ENCODE measurements at places on chromosomes 7 and 10. TPM values are rescaled to one million over a fixed set of nuclear protein-coding genes. Genes with fewer than 3 reads are reported as not detected.

FAM13C gene
- total RNA-seq: 2.8 TPM

ZP3 gene
- total RNA-seq: 2.5 TPM

GNAT3 gene
- not detected for total RNA-seq

GRB10 gene
- 11.6 TPM for total RNA-seq

AGR3 gene
- not detected for total RNA-seq

FOXI2 gene
- not detected for total RNA-seq

SUGCT gene
- 13.1 TPM for total RNA-seq

CYP2E1 gene
- 1.2 TPM for total RNA-seq

TCERG1L gene
- not detected for total RNA-seq

CLDN3 gene
- total RNA-seq: not detected

NEUROG3 gene
- not detected for total RNA-seq

TMEM270 gene
- total RNA-seq: 0.23 TPM

TMEM225B gene
- total RNA-seq: not detected

P4HA1 gene
- total RNA-seq: 25.2 TPM

MSS51 gene
- total RNA-seq: 0.13 TPM

PRTFDC1 gene
- 0.30 TPM for total RNA-seq

FAM25G gene
- total RNA-seq: not detected

COBL gene
- total RNA-seq: 1.2 TPM

SEC24C gene
- total RNA-seq: 116 TPM

PCDH15 gene
- not detected for total RNA-seq

Measured in HT1080 (cell line).